HFF-Myc (cell line): ENCODE measurements at places on chromosomes 6 and 20.
A peak's percentile ranks its signal among the peaks of the same experiment; 100 is the strongest.

GRCh38 chr6:92176666-92177065 lies 1242.7 kb downstream of the EPHA7 start:
- no peak for DNase-seq

DNA sequence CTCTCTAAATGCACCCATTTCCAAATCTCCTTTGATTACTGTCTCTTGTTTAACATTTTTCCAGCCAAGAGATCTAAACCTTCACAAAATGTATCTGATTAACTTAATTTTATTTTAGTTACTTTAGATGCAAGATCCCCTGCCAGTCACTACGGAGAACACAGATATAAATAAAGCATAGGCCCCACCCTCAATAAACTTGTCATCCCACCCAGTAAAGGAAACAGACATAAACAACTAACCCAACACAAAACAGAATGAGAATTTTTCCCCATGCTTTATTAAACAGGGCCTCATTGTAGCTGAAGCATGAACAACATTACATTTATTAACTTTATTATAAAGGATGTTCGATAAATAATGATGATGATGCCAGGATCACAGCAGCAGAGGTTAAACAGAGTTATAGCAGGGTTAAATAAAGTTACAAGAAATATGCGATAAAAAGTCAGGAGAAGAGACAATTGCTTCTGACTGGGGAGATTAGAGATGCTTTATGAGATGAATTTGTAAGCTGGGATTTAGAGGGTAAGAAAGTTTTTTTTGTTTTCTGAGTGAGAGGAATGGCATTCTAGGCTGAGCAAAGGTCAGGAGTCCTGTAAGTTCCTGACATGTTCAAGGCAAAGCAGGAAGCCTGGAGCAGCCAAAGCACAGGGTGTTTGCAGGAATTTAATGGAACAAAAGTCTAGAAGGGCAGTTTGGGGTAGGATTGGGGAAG lies 41.1 kb downstream of the TFAP2A start:
- DNase-seq: no peak

- DNase-seq: no peak
Observed at GRCh38 chr20:2374346-2375125, 6.2 kb upstream of the TGM6 start.

- no peak for DNase-seq
Observed at GRCh38 chr6:84811351-84811750, 47.0 kb upstream of the TBX18 start.

GRCh38 chr20:41135888-41136679 lies 1.3 kb upstream of the PLCG1 start:
- no peak for DNase-seq

DNA sequence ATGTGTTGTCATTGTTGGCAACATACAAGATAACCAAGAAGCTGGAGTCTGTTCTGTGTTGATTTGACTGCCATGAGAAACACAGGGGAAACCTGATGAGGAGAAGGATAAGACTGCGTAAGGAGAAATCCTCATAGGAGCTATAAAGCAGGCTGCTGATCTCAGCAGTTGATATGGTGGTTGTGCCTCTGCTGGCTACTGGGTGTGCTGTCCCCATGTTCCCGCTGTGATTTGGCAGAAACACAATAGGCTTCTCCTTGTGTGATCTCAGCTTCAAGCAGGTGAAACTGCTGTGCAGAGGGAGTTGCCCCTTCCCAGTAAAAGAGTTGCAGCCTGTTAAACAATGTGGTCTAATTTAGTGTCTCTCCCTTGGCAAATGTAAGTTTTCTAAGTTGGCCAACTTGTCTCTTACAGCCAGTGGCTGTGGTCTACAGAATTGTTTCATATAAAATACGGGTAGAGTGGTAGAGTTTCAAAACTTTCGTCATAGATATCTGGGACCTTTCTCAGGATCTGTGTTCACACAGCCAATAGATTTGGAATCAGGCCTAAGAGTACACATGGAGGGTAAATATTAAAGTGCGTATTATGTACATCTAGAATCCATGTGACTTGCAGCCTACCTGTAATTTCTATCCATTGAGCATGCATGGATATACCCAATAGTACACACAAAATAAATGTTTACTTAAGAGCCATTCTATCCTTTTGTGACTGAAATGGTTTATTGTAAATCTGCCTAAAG lies 78.4 kb downstream of the RNF144B start:
- DNase-seq: no peak

GRCh38 chr6:120260636-120261035 lies 911.1 kb upstream of the MAN1A1 start:
- DNase-seq: no peak

DNA sequence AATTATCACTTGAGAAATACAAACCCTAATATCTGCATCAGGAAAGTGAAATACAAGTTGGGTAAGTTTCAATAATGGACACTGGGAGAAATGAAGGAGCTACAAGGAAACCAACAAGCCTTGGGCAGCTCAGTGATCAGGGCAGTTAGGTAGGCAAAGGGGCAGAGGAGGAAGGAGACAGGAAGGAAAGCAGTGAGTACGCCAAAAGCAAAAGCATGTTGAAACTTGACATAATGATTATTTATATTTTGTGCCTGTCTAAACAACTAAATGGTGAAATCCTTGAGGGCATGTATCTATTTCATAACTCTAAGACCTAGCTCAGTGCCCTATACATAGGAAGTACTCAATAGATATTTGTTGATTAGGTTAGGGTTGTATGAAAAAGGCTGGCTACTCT lies 23.3 kb downstream of the PXT1 start:
- DNase-seq: no peak

DNA sequence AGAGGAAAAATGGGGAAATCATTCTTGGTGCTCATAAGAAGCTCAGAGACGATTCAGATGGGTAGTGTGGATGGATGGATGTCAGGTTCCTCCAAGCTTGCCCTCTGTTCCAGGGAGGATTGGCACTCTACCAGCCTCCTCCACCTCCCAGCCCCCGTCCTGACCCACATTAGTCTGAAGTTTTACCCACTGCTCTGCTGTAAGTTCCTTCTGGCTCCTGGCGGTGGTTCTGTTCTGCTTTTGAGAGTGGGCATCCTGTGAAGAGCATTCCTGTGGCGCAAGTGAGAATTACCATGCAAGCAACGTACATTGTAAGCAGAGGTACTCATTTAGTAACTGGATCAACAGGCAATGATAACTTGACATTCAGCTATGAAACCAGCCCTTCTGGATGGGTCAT lies 103.4 kb downstream of the SYNDIG1 start:
- no peak for DNase-seq

- DNase-seq: peak; percentile 86
Observed at GRCh38 chr6:27753668-27754407, 158.4 kb downstream of the OR2B2 start.

- DNase-seq: no peak
Observed at GRCh38 chr20:63542696-63543095, 4.9 kb downstream of the SRMS start.

DNA sequence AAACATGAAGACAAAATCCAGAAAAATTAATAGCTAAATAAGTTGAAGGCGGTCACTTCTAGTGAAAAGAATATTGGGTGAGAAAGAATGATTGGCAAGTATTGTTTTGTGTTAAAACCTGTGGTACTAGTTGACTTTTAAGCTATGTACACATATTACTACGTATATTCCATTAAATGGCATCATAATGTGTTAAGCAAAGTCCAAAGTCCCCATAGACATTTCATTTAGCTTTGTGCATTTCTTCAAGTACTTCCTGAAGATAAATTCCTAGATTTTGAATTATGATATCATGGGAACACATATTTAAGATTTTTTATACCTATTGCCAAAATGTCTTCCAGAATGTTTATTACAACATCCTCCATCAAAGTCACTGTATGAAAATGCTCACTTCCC lies 272.7 kb upstream of the IRAK1BP1 start:
- DNase-seq: no peak

DNA sequence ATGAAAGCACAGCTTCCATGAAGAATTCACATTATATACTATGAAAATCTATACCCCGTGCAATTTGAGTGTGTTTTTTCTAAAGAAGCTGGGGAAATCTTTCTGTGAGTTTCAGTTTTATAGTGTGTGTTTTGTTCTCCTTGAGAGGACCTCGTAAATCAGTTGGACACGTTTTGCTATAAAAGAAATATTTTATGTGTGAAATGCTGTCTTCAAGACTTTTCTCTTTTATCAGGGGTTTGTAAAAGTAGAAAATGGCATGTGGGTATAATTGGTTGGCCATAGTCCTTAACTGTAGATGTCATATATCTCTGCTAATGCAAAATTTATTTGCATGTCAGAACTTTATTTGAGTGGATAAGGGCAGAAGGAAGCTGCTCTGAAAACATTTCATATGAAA lies 186.2 kb downstream of the CDH4 start:
- DNase-seq: no peak

GRCh38 chr6:46056906-46057529 lies 41.4 kb upstream of the CLIC5 start:
- no peak for DNase-seq

DNA sequence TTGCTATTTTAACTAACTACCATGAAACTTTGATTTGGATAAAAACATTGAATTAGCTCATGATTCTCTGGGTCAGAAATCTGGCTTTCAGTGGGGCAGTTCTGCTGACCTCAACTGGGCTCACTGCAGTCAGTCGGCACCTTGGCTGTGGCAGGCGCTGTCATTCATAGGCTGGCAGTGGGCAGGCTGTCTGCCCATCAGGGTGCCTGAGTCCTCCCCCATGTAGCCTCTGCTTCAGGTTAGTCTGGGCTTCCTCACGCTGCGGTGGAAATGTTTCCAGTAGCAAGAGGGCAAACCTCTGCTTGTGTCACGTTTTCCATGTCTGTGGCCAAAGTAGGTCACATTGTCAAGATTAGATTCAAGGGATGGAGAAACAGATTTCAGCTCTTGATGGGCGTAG lies 251.0 kb upstream of the TCF21 start:
- no peak for DNase-seq

DNA sequence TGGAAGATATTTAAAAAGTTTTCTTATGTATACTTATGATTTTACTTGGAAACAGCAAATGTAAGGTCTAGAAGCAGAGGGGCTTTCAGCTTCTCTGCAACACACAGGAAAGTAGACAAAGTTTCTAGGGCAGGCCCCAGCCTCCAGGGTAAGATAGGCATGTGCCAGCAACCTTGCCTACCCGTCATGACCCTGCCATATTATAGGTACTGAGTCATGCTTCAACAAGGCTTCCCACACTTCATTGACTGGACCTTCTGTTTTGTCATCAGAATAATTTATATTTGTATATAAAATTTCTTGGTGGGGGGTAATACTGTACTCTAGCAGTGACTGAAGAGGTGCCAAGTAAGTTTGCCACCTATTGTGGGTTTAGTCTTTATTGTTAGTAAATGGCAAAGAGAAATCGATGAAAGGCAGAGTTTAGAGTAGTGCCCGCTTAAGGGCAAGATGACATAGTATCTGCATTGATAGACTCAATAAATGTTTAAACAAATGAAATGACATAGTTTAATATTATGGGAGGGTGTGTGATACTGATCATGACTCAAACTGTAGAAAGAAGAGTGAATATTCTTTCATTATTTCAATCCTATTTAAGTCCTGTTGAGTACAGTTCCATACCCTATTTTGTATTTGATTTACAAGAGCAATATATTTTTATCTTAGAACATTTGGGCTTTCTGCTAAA lies 95.6 kb downstream of the JARID2 start:
- DNase-seq: no peak

DNA sequence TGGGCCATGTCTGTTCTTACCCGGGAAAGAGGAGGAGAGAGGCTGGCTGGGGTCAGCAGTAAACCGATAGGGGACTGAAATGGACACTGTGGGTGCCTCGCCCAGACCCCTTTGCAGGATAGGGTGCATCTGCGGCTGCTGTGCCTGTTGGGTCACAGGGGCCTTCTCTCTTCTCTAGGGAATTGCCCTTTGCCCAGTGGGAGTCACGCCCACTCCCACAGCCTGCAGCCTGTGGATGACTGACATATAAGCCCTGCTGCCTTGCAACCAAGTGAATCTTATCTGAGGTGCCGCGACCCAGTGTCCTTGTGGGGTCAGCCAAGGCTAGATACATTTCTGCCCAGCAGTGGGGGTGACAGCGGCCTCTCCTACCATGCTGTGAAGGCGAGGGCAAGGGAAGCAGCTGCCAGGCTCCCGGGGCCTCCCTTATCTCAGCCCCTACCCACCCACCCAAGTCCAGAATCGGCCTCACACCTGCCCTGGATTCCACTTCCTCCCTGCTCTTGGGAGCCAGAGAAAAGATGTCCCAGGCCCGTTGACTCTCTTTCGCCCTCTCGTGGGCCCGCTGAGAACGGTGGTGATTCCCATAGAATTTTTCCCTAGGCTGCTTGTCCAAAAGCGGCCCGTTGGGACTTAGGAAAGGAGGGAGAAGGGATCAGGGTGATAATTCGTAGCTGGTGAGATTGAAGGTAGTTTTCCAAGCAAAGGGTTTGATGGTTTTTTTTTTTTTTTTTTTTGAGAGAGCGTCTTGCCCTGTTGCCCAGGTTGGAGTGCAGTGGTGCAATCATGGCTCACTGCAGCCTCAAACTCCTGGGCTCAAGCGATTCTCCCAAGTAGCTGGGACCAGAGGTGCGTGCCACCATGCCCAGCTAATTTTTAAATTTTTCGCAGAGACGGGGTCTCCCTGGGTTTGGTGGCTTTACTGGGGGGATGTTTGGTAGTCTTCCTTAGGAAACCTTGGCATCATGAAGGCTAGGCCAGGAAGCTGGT lies 76.4 kb upstream of the RNF24 start:
- no peak for DNase-seq

DNA sequence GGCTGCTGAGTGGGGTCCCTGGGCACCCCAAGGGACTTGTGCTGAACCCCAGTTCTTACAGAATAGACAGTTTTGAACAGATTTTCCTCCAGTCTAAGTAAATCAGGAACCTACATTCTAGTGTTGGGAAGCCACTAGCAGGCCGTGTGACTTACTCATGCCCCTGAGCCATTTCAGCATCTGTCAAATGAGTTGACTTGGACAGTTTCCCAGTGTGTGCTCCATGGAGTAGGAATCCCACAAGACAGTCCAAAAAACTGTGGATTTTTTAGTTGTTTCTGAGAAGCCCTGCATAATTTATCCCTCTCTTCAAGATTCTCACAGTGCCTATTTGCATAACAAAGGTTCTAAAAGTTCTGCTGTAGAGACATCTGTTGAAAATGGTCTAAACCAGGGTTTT lies 2.1 kb downstream of the GABRR2 start:
- peak; percentile 81 for DNase-seq

DNA sequence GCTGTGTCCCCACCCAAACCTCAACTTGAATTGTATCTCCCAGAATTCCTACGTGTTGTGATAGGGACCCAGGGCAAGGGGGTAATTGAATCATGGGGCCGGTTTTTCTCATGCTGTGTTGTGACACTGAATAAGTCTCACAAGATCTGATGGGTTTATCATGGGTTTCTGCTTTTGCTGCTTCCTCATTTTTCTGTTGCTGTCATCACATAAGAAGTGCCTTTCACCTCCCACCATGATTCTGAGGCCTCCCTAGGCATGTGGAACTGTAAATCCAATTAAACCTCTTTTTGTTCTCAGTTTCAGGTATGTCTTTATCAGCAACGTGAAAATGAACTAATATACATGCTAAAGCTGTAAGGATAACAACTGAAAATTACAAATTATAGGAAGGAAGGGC lies 88.3 kb downstream of the CDYL start:
- no peak for DNase-seq

GRCh38 chr6:111573892-111574797 lies 31.5 kb downstream of the TRAF3IP2 start:
- peak; percentile 90 for DNase-seq
